Hematopoietic multipotent progenitor cell treated with erythropoietin and hydrocortisone succinate and interleukin-3 and kit ligand, for 6 days (in vitro differentiated cells): ENCODE measurements at places on chromosomes 4 and X.

DNA sequence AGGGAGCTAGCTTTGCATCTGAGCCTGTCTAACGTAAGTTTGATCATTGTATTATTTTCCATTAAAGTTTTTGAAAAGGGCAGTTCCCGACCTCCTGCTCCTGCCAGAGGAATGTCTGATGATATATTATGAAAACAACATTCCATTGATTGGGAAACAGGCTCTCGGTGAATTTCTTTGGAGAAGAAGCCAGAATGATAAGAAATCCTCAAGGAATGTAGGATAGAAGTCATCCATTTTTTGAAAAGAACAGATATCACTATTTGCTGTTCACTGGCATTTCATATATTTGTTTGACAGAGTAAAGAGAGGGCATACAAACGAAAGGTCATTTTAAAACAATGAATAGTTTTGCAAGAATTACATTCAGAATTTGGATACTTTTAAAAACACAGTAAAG, 781.0 kb upstream of the HTR2C start:
- no peak for DNase-seq

GRCh38 chr4:73499996-73500765, 18.6 kb downstream of the AFM start:
- no peak for DNase-seq

- DNase-seq, result no peak
Observed at GRCh38 chr4:3524349-3524748, 7.9 kb downstream of the LRPAP1 start.

DNA sequence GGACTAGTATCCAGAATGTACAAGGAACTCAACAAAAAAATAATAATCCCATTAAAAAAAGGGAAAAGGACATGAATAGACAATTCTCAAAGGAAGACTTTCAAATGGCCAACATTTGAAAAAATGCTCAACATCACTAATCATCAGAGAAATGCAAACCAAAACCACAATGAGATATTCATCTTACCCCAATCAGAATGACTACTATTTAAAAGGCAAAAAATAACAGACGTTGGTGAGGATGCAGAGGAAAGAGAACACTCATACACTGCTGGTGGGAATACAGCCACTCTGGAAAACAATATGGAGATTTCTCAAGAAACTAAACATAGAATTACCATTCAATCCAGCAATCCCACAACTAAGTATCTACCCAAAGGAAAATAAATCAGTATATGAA, 133.1 kb downstream of the KDR start:
- DNase-seq, result no peak

- DNase-seq, result no peak
Observed at GRCh38 chr4:153434190-153434589, 32.0 kb upstream of the TMEM131L start.

DNA sequence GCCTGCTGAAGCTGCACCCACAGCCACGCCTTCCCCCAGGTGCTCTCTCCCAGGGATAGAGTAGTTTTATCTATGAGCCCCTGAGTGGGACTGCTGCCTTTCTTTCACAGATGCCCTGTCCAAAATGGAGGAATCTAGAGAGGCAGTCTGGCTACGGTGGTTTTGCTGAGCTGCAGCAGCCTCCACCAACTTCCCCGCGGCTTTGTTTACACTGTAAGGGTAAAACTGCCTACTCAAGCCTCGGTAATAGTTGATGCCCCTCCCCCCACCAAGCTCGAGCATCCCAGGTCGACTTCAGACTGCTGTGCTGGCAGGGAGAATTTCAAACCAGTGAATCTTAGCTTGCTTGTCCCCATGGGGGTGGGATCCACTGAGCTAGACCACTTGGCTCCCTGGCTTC, 84.5 kb downstream of the PRKG2 start:
- no peak for DNase-seq

GRCh38 chrX:130550351-130550750, 148.6 kb downstream of the RBMX2 start:
- no peak for DNase-seq

DNA sequence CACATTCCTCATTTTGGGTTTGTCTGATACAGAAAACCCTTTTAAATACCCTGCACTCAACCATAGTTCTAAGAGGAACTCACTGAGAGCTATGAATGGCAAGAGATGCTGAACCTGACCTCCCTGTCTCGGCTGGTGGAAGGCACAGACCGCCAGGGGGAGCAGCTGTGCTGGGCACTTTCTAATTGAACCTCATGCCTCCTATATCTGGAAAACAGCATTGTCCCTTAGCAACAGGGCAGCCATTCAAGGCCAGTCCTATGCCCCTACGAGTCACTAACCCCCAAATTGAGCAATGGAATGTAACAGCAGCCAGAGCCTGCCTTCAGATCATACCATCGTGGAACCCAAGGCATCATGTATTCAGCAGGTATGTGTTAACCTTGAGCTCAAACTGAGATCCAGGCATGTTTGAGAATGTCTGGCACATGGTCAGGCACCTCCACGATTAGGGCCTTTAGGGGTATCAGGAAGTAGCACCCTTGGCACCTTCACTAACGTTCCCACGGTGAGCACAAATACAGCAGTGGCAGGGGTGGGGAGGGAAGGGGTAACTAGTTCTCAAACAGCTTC, 5.1 kb downstream of the USP27X start:
- DNase-seq, result peak; percentile 82

DNA sequence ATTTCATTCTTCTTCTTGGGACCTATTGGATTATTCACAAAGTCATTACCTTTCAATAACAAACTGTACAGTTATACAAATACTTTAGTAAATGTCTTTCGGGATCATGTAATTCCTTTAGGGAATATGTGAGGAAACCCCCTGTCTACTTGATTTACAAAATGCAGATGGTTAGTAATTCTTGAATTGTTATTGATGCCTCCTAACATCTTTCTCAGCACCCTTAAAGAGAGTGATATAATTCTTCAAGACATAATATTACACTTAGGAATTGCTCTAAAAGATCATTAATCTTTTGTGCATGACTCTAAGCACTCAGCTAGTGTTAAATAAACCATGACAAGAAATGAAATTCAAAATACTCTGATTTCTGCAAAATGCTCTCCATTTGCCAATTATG, 988.1 kb upstream of the HS3ST1 start:
- DNase-seq, result no peak

- DNase-seq, result peak; percentile 21
Observed at GRCh38 chr4:186058253-186058979, 10.5 kb upstream of the TLR3 start.

GRCh38 chr4:175271010-175271630, 353.0 kb downstream of the ADAM29 start:
- DNase-seq, result no peak
